LNCaP clone FGC (cell line): ENCODE measurements at places on chromosomes 1 and 21.

GRCh38 chr1:5370311-5370710 lies 621.9 kb downstream of the NPHP4 start:
- no peak for DNase-seq

DNA sequence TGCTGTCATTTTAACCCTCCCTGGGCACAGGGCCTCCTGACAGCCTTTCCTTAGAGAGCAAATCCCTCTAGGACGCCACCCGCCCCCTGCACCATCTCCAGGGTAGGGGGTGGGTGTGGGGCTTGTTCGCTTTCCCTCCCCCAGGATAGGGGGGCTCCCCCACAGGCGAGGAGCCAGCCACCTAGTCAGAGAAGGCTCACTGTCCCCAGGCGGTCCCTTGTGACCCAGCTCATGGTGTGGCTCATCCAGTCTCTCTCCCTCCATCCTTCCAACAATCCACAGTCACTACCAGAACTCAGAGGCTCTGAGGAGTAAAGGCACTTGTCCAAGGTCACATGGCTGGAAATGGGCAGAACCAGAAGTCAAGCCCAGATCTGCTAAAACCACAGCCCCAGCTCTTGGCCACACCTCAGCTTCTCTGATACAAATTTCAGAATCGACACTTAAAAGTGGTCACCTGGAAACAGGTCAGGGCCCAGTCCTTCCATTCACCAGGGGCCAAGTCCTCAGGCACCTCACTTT lies 89.8 kb downstream of the MRPL37 start:
- no peak for DNase-seq

GRCh38 chr1:53945183-53945432 lies 391 bp downstream of the IFT25 start:
- no peak for DNase-seq

DNA sequence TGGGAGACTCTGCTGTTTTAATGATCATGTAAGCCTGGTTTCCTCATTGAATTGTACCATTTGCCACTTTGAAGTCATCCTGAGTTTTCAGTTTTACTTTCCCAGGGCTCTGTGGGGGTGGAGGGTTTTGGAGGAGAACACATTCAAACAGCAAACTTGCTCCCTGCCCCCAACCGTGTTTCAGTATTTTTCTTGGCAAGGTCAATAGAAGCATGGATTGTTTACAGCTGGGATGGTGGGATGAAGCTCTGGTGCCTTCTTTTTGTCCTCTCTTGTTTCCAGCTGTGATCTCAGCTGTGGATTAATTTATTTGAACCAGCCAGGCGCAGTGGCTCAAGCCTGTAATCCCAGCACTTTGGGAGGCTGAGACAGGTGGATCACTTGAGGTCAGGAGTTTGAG lies 54.3 kb upstream of the SERBP1 start:
- no peak for DNase-seq

DNA sequence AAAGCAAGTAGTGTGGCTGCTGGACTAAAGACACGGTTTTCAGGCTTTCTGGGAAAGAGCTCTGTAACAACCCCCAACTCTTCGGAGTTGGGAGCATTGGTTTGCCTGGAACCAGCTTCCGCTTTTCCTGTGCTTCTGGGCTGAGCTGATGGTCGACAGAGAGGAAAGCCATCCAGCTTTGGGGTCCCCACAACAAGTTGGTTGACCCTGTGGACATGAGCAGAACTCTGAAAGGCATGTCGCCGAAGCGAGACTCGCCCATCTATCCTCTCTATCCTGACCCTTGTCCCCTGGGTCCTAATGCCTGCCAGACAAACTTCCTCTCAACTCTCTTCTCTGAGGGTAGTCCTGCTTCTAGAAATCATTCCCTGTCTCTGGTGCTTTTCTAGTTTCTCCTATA lies 31.9 kb upstream of the FCGR2A start:
- DNase-seq: no peak

DNA sequence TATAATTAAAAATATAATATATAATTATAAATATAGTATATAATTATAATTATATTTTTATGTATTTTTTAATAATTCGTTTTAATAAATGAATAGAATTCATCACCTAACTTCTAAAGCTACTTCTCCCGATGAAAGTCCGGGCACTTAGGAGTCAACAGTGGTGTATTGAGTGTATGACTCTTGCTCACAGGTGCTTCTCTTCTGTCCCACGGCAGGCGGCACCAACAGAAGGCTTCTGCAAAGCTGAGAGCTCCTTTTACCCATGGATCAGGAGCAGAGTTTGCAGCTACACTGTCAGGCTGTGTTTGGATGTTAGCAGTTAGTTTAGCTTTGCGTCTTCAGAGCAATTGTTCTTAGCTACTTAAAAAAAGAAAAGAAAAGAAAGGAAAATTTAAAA lies 122.4 kb downstream of the LIPI start:
- DNase-seq: no peak

GRCh38 chr1:9340864-9341263 lies 48.2 kb downstream of the SPSB1 start:
- DNase-seq: no peak

DNA sequence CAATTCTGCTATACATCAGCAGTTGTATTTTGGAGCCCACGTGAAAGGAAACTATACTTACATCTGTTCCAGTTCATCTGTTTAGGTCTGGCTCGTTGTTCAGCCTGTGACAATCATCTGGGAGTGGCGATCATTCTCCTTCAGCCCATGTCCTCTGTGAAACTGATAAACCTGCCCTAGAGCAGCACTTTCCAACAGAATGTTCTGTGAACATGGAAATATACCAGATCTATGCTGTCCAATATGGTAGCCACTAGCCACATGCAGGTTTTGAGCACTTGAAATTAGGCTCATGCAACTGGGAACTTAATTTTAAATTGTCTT lies 24.5 kb upstream of the COQ8A start:
- no peak for DNase-seq

DNA sequence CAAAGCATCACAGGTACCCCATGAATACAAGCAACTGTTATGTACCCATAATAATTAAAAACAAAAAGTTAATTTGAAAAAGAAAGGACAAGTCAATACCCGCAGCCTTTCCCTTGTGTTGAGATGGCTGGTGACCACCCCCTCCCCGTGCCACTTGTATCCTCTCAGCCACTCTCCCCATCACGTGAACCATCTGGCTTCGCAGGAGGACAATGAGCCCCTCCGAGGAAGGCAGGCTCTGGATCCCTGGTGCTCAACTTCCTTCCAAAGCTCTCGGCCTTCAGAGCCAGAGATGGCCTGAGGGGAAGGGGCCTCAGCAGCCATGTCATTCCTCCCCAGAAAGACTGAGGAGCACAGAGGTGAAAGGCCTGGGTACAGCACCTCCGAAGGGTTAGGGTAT lies 120.4 kb upstream of the RAB4A start:
- DNase-seq: no peak

DNA sequence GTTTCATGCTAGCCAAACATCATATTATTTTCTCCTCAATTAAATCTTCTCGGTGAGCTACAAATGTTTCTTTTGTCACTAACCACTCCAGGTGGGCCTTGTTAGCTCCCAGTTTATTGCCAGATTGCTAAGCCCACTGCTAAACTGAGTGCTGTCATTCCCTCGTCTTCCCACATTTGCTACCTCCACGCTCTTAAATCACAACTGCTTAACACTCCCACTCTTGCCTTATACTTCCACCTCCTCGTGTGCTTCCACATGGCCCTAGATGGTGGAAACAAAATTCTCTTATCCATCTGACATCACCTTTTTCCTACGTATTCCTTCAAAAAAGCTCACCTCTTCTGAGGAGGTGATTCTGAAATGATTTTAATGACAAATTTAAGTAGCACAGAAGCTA lies 34.6 kb upstream of the AKT3 start:
- no peak for DNase-seq

GRCh38 chr1:237139732-237140131 lies 97.7 kb downstream of the RYR2 start:
- DNase-seq: no peak

DNA sequence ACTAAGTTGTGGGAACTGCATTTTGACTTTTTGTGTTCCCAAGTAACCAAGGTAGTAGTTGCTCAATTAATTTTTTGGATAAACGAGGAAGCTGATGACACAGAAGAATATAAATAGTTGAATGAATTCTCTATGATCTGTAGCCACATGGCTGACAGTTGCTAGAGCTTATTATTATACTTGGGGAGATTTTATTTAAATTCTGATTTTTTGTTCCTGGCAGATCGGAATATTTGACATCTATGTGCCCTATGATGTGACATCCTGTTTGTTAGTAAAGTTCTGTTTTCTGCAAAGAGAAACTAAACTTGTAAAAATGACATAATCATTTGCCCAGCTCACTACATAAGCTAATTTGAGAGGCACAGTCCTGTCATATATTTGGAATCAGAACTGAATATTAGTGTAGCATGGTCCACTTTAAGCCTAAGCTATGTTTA lies 9.7 kb upstream of the LYST start:
- no peak for DNase-seq

DNA sequence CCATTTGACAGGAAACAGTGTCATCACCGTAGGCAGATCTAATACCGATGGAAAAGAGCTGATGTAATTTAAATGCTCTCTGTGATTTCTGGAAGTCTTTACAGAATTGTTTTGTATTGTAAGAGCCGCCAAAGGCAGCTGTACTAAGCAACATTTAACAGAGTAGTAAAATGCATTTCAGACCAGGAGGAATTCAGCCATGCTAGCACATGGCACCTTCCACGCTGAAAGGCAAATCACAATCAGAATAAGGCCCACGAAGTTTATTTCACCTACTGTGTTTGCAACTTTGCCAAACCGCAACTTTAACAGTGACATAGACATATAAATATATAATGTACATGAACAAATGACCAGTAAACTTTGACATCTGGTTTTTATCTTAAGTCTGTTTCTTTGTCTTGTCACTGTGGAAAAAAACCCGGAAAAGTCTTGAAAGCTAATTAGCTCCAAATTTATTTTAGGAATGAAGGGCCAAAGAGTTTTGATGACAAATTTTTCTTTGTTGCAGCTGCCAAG lies 26.1 kb upstream of the DISC1 start:
- DNase-seq: no peak

GRCh38 chr1:53120659-53121058 lies 21.8 kb downstream of the SLC1A7 start:
- DNase-seq: no peak

DNA sequence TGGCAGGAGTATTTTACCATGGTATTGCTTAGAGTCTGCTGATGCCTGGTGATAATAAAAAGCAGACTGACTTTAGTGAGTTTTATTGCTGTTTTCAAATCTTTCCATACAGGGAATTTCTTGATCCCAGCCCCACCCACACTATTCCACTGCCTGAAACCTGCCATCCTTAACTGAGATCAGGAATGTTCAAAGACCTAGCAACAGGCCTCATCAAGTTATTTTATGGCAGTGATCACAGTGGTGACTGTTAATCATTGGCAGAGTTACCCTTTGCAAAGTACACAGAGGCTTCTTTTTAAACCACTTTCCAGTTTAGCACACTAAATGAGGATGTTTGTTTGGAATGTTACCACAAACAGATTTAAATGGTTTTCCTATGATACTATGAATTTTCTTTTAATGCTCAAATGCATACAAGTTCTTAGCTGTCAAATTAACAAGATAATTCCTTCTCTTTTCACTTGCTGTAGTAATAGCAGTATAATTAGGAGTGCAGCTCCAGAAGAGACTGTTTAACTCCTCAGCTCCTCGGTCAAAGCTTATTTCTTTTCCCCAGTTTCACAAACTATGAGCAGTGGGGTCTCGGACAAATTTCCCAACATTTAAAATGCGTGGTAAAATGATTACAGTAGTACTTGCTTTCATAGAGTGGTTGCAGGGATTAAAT lies 69.9 kb upstream of the USP25 start:
- DNase-seq: peak; percentile 51

- no peak for DNase-seq
Measured at GRCh38 chr1:70033266-70033873, 172.0 kb downstream of the LRRC40 start.

DNA sequence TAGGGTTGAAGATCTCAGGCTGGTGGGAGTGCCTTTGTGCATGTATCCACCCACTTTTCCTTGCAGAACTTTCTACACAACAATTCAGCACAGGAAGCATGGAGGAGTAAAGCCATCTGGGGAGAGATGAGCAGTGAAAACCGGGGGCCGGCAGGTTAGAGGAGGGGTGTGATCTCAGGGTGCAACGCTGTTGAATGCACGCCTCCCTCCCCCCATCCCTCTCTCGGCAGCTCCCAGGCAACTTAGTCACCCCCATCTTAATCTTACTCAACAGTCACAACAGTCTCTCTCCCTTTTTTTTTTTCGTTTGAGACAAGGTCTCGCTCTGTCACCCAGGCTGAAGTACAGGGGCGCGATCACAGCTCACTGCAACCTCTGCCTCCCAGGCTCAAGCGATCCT lies 16.6 kb upstream of the ABCG1 start:
- no peak for DNase-seq

- no peak for DNase-seq
Measured at GRCh38 chr1:111369645-111370044, 57.9 kb downstream of the OVGP1 start.

GRCh38 chr21:42758721-42759593 lies 105.5 kb downstream of the PDE9A start:
- no peak for DNase-seq

- DNase-seq: no peak
Measured at GRCh38 chr1:115307661-115308060, 30.4 kb downstream of the NGF start.

DNA sequence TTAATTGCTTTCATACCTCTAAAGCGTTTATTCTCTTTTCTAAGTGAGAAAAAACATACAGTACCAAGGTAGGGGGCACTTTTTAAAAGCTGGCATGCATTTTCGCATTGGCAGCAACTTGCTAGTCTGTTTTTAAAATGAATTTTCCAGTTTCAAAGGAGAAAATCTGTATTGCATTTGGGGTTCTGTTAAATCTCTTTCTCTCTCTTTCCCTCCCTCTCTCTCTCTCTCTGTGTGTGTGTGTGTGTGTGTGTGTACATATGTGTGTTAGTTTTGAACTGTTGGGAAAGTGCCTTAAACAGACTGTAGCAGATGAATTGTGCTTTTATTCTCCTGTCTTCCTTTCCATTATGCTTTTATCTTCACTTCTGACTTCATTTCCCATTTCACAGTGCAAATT lies 7.3 kb downstream of the NIBAN1 start:
- no peak for DNase-seq

- no peak for DNase-seq
Measured at GRCh38 chr1:184888505-184888904, 85.8 kb downstream of the NIBAN1 start.

GRCh38 chr1:154533952-154534844 lies 24.3 kb downstream of the UBE2Q1 start:
- peak; percentile 37 for DNase-seq

- DNase-seq: no peak
Measured at GRCh38 chr1:204059970-204060369, 12.9 kb upstream of the SOX13 start.

DNA sequence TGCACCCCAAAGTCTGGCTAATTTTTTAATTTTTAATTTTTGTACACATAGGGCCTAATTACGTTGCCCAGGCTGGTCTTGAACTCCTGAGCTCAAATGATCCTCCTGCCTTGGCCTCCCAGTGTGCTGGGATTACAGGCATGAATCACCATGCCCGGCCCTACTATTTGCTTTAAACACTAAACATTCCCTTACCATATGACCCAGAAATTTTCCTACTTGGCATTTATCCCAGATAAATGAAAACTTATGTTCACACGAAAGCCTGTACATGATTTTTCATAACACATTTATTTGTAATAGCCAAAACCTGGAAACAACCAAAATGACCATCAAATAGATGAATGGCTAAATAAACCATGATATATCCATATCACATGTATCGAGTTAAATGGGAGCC lies 35.8 kb downstream of the NDUFS5 start:
- no peak for DNase-seq
